Neural crest cell (in vitro differentiated cells): ENCODE measurements at places on chromosomes 5 and 9. TPM values are rescaled to one million over a fixed set of nuclear protein-coding genes. Genes with fewer than 3 reads are reported as not detected.

DNA sequence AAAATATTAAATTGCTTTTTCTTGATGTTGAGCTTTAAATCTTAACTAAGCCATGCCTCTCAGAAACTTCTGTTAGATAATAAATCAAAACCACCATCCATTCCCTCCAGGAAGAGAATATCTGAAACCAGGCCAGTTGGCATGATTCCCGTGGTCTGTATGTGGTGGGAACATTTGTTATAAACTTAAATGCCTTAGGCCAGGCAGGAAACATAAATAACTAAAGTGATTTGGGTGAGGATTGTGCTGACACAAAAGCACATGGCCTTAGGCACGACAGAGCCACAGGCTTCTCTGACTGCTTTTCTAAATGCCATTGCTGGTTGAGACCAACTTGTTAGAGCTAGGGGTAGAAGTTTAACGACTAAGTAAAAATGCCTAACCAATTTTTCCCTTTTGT, 255.9 kb downstream of the GABRG2 start:
- DNase-seq = no peak

The PDE6A gene
- not detected in 2 replicates for total RNA-seq

The CDC25C gene
- total RNA-seq = 22.5 and 22.7 TPM in 2 replicates

DNA sequence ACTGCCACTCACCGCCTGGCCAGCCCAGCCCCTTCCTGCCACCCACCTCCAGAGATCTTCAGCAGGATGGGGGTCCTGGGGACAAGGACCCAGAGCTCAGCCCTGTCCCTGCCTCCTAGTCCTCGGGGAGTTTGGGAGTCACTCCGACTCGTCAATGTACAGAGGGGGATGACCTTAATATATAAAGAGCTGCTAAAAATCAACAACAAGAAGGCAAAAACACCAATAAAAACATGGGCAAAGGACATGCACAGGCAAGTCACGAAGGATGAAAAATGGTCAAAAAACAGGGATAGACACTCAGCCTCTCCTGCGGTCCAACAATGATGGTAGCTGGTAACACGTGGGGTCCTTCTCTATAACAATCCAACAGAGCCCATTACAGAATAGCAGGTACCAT, 4.7 kb upstream of the ASB6 start:
- DNase-seq = no peak

- no peak for DNase-seq
Measured at GRCh38 chr9:86735772-86736458, 211.4 kb downstream of the GAS1 start.

DNA sequence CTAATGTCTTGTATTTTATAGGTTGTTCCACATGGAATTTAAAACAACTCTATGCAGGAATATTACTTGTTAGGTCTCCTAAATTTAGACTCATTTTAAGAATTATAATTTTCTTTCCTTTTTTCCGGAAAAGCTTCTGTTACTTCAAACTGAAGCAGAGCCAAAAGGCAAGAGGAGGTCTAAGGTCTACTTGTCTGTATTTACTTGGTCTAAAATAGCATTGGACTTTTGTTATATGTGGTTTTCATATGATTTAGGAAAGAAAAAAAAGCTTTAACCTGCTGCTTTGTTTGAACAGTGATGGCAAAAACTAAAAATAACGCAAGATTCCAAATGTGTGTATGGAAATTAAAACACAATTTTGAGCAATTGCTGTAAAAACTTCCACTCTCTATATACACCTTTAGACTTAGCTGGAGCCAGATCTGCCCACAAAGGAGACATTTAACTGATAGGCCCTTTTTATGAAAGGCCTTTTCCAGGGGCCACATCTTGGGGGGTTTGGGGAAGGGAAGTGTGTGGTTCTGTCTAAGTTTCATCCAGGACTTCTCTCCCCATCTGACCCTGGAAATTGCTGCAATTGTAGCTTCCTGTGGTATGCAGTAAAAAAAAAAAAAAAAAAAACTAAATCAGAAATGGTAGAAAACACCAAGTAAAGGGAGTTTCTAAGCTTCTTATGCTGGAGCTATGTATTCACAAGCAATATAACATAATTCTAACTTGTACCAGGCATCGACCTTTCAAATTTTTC, 307.7 kb upstream of the MEF2C start:
- no peak for DNase-seq

DNA sequence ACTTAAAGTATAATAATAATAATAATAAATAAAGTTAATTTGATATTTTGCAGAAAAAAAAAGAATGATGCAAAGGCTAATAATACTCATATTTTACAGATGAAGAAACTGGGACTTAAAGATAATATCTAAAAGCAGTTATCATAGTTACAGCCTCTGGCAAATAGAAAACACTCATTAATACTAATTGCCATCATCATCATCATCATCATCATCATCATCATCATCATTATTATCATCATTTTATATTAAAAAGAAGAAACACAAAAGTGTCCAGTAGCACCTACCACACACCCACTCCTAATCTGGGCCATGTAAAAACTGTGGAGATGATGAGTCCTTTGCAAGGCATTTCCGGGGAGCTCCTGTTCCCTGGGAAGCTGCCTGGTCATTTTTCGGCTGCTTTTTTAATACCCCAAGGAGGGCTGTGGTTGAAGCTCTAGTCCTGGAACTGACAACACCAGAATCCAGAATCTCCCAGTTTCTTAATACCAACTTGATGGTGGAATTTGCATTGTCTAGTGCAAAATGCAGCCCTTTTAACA, 70.8 kb downstream of the HTR4 start:
- DNase-seq = no peak

- DNase-seq = no peak
Measured at GRCh38 chr9:93190133-93190525, 6.2 kb downstream of the WNK2 start.

The WDR36 gene
- 31.0 and 33.7 TPM in 2 replicates for total RNA-seq

DNA sequence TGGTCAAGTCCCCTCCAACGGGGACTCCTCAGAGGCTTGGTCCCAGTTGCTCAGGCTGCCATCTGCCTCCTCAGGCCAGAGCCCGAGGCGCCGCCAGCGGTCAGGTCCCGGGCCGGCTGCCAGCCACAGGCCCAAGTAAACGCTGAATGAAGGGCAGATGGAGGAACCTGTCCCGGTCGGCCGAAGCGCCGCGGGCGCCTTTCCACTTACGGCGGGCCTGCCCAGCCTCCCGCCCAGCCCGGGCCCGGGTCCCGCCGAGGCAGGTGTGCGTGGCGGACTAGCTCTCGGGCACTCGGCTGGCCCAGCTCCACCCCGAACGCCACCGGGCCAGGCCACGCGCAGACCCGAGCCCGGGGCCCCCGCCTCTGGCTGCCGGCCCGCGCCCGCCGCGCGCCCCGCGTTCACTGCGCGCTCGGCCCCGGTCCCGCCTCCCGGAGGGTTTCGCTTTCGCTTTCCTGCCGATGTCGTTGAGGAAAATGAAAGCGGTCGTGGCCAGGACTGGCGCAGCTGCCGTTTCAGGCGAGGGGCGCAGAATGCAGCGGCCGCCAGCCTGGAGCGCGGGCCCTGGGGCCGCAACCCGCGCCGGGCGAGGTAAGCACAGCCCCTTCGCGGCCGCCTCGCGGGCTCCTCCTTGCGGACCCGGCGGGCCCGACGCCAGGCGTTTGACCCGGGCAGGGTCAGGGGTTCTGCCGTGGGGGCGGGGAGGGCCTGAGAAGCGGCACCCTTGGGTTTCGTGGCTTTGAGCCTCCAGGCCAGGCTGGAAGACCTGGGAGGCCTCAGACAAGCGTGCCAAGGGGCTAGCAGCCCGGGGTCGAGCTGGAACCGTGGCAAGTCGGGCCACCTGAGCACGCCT, 41.2 kb downstream of the SLC22A5 start:
- peak; percentile 80 for DNase-seq

- DNase-seq = no peak
Measured at GRCh38 chr5:58149345-58149744, 310.5 kb downstream of the PLK2 start.

DNA sequence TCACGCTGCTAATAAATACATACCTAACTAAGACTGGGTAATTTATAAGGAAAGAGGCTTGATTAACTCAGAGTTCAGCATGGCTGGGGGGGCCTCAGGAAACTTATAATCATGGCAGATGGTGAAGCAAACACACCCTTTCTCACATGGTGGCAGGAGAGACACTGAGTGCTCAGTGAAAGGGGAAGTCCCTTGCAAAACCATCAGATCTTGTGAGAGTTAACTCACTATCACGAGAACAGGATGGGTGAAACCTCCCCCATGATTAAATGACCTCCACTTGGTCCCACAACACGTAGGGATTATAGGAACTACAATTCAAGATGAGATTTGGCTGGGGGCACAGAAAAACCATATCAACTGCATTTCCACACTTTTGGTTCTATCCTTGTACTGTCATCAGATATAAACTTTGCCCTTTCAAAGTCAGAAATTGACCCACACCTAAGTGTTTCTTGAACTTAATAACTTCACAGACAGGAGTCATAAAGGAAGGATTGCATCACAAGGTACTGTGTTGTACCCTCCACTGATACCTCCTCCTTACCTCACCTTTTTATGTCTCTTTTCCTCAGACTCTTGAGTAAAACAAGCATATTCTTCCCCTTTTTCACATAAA, 319.1 kb upstream of the PIK3R1 start:
- DNase-seq = no peak

DNA sequence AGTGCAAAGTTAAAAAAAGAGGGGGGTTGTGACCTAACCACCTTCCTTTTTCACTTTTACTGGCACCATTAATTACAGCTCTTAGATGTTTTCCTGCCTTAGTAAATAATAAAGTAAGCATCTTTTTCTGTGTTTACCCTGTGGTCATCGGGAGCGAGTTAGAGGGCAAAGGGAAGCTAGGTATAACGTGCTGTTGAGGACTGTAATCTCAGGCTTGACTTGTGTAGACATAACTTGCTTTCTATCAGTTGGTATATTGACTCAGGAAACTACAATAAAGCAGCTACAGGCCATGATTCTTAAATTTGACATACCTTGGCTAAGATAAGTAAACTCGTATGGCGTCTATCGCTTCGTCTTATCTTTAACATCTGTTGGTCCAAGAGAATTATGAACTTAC, 509.8 kb upstream of the CHD1 start:
- no peak for DNase-seq

DNA sequence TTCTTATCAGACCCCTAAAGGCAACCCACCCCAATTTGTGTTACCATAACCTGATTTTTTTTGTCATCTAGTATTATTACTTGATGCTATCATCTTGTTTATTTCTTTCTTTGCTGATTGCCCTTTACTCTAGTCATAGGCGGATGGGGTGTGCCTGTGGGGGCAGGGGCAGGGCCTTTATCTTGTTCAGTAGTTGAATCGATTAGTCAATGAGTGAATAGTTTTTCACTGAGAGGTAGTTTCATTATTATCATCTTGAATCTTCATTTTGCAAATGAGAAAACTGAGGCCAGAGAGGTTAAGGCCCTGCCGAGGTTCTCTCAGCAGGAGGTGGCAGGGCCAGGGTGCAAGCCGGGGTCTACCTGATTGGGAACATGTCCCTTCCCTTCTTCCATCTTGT, 9.4 kb upstream of the GM2A start:
- DNase-seq = no peak
